ENCODE measurements at places on chromosomes 16 and 17.

DNA sequence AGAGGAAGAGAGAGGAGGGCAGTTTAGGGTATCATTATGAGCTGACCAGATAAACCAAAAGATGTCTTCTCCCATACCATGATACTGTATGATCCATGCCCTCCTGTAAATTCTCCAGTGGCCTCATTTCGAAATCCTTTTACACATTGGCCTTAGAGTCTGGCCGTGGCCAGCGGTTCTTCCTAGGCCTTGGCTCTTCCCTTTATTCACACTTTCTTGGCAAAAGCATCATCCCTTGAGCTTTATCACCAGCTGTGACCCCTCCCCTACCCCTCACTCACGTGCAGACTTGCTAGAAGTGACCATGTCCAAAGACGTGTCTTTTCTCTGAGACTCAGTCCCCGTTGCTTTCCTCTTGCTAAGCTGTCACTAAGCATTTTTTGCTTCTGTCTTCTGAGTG is 22.8 kb downstream of the KATNIP start:
- no peak for DNase-seq

DNA sequence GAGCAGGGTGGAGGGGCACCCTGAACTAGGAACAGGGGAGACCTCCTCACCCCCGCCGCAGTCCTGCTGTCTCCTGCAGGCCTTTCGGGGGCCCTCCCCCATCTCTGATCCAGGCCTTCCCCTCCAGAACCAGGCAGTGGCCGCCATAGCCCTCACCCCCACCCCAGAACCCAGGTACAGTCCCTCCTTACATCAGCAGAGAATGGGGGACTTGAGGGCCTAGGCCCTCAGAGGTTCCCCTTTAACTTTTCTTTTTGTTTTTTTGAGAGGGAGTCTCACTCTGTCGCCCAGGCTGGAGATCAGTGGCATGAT is 4.3 kb upstream of the HAP1 start:
- DNase-seq: no peak

DNA sequence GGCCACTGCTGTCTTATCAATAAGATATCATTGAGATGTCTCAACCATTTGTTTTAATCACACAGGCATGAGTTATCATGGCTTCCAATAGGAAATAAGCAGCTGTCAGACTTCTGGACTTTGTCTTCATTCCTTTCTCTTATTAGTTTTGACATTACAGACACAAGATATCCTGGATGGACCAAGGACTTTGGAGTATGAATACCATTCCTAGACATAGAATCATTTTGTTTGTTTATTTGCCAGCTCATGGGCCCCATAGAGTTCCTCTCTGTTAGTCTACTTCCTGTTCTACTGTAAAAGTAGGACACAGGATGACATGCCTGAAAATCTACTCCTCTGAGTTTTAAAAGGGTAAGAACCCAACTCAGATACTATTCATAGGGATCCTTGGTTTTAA is 77.7 kb upstream of the KCNJ16 start:
- peak; percentile 85 for DNase-seq

DNA sequence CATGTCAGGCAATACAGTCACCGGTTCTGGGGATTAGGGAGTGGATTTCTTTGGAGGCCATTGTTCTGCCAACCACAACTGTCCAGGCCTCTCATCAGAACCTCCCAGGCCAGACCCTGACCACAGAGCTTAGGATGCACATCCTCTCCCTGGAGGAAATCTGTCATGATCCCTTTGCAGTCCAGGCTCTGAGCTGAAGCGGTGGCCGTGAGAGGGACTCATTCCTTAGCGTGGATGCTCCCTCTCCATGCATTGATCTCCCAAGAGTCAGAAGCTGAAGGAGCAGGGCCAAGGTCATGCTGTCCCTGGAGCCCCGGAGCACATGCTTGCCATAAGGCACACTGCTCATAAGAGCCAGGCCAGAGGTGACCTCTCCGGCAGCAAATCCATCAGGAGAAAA is 181.4 kb downstream of the COPRS start:
- no peak for DNase-seq

DNA sequence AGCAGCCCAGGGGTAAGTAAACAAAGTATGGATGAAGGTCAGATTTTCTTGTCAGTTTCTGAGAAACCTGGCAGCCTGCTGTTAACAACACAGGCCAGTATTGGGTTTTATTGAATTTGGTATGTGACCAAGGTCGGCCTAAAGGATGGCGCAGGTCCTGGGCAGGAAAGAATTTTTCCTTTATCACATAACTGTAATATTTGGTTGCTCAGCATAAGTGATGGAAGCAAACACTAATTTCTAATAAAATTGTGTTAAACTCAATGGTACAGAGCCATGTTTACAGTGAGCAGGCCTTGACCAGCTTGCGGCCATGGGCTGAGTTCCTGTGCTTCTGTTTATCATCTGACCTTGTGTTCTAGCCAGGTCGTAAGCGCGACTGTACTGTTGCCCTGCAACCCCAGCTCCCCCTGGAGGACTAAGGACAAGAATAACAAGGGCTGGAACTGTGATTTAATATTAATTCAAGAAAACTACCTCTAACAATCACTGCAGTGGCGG is 10.5 kb downstream of the POLDIP2 start:
- DNase-seq: no peak

GRCh38 chr16:81612351-81613163 is 166.5 kb upstream of the PLCG2 start:
- no peak for DNase-seq

- no peak for DNase-seq
Measured at GRCh38 chr16:46883353-46883689, 841 bp upstream of the GPT2 start.

- DNase-seq: peak; percentile 47
Measured at GRCh38 chr16:3580686-3581085, 3.5 kb upstream of the NLRC3 start.

DNA sequence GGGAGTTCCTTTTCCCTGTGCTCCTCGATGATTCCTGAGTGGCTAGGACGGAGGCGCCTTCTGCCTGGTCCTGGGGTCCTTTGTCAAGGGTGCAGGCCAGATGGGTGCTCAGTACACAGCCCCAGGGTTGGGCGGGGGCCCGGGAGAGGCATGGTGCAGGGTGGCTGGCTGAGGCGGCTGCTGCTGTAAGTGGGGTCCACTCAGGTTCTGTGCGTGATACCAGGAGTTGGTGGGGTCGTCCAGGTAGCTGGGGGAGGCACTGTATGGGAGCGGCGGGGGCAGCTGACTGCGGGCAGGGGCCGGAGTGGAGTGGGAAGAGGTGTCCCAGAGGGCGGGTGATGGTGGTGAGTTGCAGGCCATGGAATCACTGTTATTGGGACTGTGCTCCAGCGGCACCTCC is 3.6 kb downstream of the DLX3 start:
- no peak for DNase-seq

- DNase-seq: no peak
Measured at GRCh38 chr17:16927641-16928321, 44.1 kb downstream of the TNFRSF13B start.

- DNase-seq: no peak
Measured at GRCh38 chr16:85176541-85177447, 64.5 kb upstream of the CIBAR2 start.

GRCh38 chr16:69267633-69268032 is 43.5 kb upstream of the VPS4A start:
- DNase-seq: no peak

GRCh38 chr17:56798916-56799315 is 34.8 kb downstream of the C17orf67 start:
- no peak for DNase-seq

GRCh38 chr16:57727610-57728009 is 8.0 kb upstream of the KATNB1 start:
- no peak for DNase-seq

GRCh38 chr16:11157143-11157542 is 98.9 kb downstream of the SOCS1 start:
- no peak for DNase-seq

DNA sequence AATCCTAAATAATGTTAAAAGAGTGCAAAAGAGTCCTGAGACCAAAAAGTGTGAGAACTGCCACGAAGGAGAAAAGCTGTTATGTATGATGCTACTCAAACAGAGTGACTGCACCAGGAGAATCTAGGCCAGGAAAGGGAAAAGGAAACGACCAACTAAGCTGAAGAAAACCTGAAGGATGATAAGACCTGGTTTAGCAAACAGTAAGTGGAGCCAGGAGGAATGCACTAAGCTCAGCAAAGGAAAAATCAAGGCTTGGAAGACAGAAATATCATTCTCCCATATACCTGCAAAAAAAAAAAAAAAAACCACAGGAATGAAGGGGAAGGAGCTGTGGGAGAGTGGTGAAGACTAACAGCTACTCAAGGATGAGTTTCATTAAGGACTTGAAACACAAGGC is 21.1 kb downstream of the CMC2 start:
- no peak for DNase-seq

Data from bronchial epithelial cell (primary cell).